CD14-positive monocyte (primary cell): ENCODE measurements at places on chromosomes 5 and 9.

DNA sequence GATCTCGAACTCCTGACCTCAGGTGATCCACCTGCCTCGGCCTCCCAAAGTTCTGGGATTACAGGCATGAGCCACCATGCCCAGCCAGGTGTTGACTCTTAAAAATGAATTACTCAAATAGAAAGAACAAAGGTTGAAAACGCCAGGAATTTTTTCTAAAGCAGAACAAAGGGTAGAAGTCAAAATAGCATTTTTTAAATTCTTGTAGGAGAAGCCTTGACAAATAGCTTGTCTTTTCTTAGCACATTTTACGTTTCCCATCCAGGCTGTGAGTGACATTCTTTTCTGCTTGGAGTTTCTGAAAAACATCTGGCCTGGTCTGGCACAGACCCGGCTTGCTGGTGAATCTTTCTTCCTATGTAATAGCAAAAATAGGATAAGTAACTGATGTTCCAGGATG lies 169.4 kb upstream of the ZNF462 start:
- no peak for DNase-seq

- DNase-seq = no peak
Measured at GRCh38 chr5:134413046-134413445, 1.4 kb upstream of the CDKN2AIPNL start.

- no peak for DNase-seq
Measured at GRCh38 chr5:6611334-6612256, 21.2 kb downstream of the NSUN2 start.

GRCh38 chr5:172469697-172470096 lies 15.4 kb upstream of the SH3PXD2B start:
- no peak for DNase-seq

DNA sequence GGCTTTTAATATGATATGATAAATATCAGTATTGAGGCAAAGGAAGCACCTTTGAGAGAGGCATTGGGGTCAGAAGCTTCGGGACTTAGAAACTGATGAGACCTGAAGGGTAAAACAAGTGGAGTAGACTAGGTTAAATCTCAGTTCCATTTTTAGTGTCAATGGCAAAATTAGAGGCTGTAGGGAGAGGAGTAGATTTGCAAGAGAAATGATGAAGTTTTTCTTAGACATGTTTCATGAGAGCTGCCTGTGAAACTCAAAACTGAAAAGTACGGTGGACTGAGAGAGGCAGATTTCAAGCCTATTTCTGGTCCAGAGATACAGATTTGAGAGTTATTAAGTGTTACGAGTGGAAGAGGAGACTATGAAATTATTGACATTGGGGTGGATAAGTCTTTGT lies 278.5 kb downstream of the TAF11L14 start:
- DNase-seq = no peak

DNA sequence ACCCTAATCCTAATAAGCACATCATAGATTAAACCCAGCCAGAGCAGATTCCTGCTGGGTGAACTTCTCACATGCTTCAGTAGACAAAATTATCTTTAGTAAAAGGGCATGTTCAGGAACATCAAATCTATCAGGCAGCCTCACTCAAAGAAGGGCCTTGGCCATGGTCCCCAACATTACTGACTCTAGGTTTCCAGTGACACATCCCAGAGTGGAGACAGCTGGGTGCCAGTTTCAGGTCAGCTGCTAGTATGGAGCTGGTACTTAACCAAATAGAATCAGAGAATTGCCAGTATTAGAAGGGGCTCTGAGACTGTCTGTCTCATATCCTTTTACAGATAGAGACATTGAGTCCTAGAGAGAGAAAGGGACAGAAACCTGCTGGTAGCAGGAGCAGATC lies 44.1 kb upstream of the GALNT10 start:
- no peak for DNase-seq

DNA sequence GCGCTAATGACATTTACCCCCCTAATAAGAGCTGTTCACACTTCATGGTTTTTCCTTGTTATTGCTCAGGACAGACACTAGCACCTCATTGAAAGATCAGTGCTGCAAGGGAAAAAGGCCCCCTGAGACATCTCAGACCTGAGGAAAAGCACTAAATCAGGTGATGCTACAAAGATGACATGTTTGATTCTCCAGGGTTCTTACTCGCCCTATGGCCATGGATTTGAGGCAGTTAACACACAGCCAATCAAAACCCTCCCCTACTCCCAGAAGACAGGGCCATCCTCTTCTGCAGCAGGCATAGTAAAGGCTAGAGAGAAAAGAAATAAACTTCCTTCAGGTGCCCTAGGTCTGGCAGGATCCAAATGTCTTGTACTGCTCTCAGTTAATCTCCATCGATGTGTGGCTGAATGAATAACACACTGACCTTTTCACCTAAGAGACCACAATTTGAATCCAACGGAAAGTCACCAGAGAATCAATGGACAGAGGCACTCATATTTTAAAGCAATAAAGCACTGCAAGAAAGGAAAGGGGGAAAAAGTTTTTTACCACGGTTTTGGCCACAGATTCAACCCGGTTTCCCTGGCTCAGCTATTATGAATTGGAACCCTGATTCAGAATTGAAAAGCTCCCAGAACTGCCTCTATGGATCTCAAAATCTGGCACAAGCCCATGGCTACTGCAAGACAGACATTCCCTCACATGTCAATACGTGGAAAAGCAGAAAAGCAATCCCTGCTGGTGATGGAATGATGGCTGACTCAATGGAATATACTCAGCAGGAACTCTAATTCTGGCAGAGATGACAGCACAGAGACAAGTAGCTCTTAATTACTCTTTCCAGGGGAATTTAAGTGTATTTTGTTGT lies 329.5 kb downstream of the BNC2 start:
- no peak for DNase-seq

- no peak for DNase-seq
Measured at GRCh38 chr5:180343110-180343830, 9.9 kb downstream of the GFPT2 start.

GRCh38 chr5:139675825-139676224 lies 27.7 kb downstream of the CXXC5 start:
- DNase-seq = no peak

DNA sequence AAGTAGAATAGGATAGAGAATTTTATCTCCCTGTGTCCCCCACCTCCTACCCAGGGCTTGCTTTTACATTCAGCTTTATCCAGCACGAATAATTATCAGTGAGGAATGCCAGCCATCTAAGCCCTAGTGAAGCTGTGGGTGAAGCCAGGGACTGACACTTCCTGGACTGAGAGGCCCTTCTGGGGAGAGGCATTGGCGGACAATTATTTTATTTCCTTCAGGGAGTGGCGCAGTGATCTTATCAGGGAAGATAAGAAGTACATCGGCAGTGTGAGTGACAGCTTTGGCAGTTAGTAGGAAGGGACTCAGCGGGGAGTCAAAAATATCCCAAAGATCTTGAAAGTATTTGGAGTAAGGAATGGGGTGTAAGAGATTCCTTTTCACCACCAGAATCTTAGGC lies 34.9 kb upstream of the RPS23 start:
- no peak for DNase-seq

DNA sequence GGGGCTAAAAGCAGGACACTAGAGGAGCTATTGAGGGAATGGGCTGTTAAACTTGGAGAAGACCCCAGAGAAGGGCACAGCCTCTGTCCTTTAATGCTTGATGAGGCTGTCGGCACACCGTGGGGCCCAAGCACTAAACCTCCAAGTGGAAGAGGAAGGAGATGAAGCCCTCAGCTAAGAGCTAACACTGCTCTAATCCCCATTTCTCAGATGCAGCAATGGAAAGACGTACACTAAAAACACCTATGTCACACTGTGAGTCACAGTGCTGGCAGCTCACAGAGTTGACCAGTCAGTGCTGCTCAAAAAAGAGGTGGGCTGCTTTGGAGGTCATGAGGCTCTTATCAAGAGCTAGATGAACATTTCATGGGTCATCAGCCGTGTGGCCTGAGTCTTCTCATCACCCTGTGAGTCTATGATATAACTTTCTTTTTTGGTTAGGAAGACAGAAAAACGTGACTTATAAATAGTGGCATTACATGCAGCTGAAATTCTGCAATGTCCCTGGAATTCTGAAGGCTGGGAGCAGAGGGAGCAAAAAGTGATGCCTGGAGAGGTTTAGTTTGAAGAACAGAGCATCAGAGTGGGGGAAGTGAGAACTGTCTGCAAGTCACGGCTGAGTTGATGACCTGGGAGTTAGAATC lies 21.5 kb downstream of the TNFSF8 start:
- no peak for DNase-seq

DNA sequence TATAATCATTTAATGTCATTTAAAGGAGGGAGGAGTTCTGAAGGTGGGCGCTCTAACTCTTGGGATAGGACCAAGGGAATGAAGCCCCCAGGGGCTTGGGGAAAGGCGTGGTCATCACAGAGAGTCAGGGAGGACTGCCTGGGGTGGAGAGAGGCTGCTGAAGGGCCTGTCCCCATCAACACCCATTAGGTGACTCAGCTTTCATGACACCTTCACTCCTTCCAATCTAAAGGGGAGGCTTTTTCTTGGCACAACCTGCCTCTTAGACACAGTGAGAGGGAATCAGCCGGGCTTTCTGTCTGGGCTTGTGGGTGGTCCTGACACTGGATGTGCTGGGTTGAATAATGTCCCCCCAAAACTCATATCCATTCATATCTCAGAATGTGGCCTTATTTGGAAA lies 31.4 kb upstream of the ANKRD33B start:
- no peak for DNase-seq

GRCh38 chr5:65026816-65027548 lies 258.3 kb downstream of the CWC27 start:
- no peak for DNase-seq

- DNase-seq = no peak
Measured at GRCh38 chr5:158513490-158514318, 586.0 kb downstream of the EBF1 start.

GRCh38 chr5:39132128-39132447 lies 57.9 kb upstream of the RICTOR start:
- DNase-seq = no peak

DNA sequence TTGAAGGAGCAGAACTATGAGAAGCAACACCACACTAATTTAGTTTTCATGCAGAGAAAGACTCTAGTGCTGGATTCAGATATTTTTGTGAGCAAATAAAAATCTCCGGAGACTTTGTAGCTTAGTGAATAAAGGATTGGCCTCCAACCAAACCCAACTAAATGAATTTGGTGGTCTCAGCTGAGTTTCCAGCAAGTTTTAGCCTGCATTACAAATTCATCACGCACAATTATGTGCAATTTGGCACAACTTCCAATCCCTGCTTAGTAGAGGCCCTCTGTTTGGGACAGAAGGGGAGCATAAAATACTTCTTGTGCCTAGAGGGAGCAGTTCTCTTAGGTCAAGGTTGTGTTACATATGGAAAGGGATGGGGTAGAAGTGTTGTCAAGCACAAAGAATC lies 112.3 kb upstream of the ADAMTSL1 start:
- DNase-seq = no peak

GRCh38 chr9:14827805-14828204 lies 82.4 kb downstream of the FREM1 start:
- DNase-seq = no peak

DNA sequence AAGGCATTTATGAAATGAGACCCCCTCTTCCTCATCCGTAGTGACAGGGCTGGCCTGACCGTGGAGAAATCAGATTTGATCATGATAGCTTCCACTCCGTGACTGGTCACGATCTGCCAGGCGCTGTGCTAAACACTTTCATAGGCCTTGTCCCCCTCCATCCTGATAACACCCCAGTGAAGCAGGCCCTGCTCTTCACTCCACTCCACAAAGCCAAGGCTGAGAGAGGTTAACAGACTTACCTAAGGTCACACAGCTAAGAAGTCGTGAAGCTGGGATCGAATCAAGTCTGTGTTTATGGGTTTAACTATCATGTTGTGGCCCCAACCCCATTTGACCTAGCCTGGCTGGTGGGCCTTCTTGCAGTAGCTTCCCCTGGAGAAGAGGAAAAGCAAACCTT lies 53.3 kb upstream of the IL17B start:
- DNase-seq = no peak
